Stimulated activated CD4-positive, alpha-beta T cell treated with anti-CD3 and anti-CD28 coated beads, Interleukin-2, amount 100 ng/mL, for 4 hours (primary cell): ENCODE measurements at places on chromosomes 2 and 18.

DNA sequence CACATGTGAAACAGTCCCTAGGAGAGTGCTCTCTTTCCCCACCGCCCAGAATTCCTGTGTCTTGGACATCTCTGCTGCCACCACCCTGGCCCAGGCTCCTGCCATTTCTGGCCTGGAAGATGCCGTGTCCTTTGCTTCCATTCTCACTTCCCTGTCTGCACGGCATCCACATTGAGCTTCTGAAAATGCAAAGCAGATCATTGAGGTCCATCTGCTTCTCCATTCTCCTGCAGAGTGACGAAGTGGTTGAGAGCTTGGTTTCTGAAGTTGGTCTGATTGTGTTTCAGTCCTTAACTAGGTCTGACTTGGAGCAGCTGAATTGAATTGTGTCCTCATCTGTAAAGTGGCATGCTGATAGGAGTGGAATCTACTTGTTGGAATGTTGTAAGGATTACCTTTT is 98.7 kb upstream of the MGAT5 start:
- no peak for DNase-seq

GRCh38 chr2:42063431-42064171 is 15.8 kb downstream of the PKDCC start:
- DNase-seq: no peak

GRCh38 chr2:105114551-105114950 is 76.7 kb downstream of the MRPS9 start:
- DNase-seq: no peak

- DNase-seq: no peak
These were observed 160.8 kb downstream of the TGIF1 start for GRCh38 chr18:3610813-3611212.

GRCh38 chr2:173451118-173451517 is 96.4 kb downstream of the CDCA7 start:
- no peak for DNase-seq

DNA sequence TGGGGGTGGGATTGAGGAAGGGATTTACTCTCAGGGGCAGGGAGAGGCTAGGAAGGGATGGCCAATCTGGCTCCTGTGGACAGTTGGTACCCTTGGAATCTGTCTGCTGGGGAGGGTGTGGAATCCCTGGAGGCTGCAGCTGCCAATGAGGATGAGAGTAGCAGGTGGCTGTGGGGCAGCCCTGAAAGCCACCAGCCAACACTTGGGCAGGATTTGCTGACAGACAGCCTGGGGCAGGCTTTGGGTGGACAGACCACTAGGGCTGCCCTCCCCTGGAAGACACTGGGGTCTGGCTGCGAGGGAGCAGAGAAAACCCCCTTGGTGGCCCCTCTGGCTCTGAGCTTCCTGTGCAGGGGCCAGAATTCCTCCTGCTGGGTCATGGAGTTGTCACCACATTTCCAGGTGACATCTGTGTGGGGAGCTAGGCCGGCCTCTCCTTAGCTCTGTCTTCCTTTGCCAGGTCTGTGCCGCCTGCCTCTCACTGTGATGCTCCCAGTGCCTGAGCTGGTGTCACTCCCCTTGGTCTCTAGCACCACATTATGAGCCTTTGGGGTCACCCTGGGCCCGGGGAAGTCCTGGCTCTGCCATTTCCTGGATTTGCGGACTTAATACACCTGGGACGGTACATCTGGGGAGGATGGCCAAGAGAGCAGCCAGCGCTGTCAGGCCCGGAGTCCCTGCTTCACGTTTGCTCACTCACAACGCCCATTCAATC is 13.4 kb upstream of the ARHGEF4 start:
- DNase-seq: no peak

GRCh38 chr2:193428336-193428818 is 1233.6 kb upstream of the TMEFF2 start:
- DNase-seq: no peak

- no peak for DNase-seq
These were observed 266.1 kb downstream of the ZNF385B start for GRCh38 chr2:179595284-179595683.

- no peak for DNase-seq
These were observed 108.4 kb upstream of the TTN start for GRCh38 chr2:178915423-178916173.

DNA sequence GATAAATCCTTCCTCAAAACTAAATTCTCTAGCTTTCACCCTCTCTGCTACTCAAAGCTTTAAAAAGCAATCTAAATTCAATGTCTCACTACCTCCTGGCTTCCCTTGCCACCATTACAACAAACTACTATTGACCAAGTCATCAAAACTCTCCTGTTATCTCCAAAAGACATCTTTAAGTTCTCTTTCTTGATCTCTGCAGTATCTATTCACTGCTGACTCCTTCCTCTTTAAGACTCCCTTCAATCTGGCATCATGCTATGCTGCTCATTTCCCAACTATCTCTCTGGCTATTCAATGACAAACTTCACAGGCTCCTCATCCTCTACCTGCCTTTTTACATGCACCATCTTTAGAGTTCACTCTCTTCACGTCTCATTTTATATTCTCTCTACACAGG is 5.9 kb downstream of the PPP3R1 start:
- DNase-seq: no peak

DNA sequence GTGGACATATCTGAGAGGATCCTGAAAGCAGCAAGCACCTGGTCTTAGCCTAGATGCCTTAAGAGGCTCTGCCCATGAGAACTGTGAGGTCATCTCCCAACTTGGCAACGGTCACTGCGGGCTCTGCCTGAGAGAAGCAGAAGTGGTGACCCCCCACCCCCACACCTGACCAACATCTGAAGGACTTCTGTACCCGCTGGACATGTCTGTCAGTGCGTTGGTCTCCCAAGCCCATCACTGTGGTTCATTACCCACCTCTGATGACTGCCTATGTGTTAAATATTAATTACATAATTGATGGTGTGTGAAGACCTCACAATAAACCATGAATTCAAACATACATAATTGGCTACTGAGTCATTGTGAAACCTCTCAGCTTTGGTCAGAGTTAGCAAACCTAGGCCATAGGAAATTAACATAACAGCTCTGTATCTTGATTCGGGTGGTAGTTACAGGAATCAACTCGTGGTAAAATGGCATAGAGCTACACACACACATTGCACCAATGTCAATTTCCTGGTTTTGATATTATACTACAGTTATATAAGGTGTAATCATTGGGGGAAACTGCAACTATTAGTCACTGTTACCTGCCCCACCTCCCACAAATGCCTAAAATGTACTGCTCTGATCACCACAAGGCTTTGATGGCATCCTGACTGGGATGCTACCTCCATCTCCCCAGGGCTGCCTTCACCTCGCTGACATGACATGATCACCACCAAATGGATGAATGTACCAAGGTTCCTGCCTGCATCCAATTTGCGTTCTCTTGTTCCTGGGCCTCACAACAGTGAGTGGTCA is 4.3 kb upstream of the GALNT1 start:
- no peak for DNase-seq

- no peak for DNase-seq
These were observed 50.8 kb downstream of the KCNIP3 start for GRCh38 chr2:95347681-95348608.

GRCh38 chr2:166468124-166469024 is 25.7 kb downstream of the SCN7A start:
- no peak for DNase-seq

DNA sequence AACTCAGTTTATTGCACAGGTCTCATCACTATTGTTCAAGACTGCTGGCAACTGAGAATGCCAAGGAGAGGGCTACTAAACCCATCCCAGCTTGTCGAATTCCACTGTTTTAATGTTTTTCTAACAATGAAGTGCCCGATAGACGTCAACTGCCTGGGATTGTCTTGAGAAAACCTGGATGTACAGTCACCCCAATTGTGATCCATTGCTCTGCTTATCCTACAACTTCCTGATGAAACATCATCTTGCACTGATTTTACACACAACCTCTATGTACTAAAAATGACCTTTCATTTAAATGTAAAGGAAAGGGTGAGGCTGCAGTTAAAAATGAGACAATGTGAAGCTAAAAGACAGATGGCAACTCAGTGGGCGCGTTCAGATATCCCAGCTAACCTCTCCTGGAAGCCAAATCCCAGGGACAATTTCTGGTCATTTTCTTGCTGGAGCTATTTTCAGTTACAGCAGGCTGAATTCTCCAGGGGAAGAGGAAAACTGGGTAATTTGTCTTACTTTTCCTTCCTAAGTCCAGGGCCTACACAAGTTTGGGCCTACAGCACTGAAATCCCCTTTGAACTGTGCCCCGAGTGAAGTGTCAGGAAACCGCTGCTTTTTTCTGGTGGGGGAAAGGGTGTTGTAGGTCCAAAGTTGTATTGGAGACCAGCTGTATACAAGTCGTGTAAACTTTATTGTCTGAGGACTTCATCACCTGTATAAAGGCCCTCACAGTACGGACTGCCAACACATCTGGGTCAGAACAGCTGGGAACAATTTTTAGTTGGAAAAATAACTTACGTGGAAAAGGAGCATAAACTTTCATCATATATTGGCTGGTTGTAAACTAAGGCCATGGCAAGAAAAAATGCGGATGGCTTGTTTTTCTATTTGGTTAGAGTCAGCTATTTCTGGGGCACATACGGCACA is 68.9 kb upstream of the LTBP1 start:
- DNase-seq: no peak

- DNase-seq: no peak
These were observed 32.0 kb downstream of the LPIN1 start for GRCh38 chr2:11778416-11778815.

DNA sequence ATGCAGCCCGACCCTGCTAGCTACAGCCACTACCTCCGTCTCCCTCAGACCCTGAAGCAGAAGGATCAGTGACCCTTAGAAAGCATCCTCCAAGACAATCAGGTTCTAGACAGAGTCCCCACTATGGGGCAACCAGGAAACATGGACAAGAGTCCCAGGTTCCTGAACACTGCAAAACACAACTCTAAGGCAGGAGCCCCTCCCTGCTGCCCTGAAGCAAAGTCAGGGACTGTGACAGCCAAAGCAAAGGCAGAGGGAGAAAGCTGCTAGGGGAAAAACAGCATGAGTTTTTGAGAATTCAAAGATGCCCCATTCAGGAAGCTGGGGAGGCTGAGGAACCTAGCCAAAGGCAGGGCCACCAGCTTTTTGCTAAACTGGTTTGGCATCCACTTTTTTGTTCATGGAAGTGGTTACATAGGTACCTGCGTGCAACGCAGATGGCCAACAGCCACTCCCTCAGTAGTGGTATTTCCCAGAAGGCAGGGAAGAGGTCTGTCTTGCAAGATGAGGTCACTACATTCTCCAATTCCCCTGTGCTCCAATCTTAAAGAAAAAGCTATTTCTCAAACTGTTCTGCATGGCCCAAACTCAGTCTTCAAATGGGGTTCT is 33.2 kb downstream of the MYO5B start:
- DNase-seq: no peak

DNA sequence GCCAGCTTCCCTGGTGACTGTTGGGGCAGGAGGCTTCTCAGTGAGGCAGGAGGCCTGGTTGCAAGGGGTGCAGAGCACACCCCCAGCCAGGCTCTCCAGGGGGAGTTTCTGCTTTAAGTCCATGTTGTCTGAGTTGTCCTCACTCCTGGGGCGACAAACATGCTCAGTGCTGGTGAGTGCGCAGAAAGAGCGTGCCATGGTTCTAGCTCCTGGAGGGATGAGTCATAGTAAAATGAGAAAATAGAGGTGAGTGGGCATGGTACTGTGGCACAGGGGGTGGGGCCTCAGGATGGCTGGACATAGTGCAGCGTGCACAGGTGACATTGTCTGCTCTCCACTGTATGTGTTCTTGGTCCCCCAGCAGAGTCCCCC is 457.2 kb upstream of the HS6ST1 start:
- no peak for DNase-seq

DNA sequence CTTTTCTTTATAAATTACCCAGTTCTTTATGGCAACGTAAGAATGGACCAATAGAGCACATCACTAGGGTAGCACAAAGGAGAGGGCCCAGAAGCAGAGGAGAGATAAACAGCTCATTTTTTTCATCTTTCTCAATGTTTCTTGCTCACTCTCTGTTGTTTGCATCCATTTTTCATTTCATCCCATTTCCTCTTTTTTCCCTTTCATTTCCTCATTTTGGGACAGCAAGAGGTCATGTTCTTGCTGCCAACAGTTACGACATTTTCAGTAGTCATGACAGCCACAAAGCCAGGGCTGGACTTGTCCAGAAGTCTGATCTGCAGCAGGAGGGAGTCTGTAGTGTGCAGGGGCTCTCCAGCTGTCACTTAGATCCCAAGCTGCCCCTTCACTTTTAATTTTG is 52.7 kb upstream of the CYP1B1 start:
- DNase-seq: no peak

GRCh38 chr2:239828192-239828972 is 196.8 kb downstream of the NDUFA10 start:
- DNase-seq: no peak

- DNase-seq: no peak
These were observed 56.3 kb downstream of the SH3RF3 start for GRCh38 chr2:109185338-109185737.

DNA sequence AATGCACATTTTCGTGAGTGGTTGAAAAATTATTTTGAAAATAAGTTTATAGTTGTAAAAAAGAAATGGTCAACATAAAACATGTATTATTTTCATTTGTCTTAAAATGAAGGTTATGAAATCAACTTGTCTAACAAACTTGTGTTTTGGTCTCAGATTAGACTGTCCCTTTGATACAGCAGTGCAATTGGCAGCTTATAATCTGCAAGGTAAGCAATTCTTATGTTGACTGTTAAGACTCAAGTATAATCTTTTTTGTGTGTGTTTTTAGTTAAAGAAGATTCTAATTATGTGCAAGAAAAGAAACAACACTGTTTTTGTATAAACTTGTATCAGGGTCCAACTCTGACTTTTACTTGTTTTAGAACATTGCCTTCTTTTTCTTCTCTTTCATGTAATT is 62.7 kb downstream of the EPB41L5 start:
- DNase-seq: no peak

DNA sequence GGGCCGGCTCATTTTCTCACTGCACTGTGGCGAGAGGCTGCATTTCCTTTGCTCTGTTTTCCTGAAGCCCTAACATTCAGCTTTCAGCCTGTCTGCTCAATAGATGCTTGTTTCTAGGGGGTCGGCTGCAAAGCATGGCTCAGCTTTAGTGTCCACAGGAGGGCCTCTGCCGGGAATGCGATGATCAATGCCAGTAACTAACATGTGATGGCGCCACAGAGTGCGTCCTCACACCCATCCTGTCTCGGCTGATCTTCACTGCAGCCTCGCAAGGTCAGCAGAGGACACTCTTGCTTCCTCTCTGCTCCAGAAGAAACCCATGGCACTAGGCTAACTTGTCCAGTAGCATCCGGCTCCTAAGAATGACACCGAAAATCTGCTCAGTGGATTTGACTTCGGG is 156.4 kb upstream of the PXDN start:
- no peak for DNase-seq

- no peak for DNase-seq
These were observed 153.3 kb upstream of the NDUFV2 start for GRCh38 chr18:8949206-8949605.

DNA sequence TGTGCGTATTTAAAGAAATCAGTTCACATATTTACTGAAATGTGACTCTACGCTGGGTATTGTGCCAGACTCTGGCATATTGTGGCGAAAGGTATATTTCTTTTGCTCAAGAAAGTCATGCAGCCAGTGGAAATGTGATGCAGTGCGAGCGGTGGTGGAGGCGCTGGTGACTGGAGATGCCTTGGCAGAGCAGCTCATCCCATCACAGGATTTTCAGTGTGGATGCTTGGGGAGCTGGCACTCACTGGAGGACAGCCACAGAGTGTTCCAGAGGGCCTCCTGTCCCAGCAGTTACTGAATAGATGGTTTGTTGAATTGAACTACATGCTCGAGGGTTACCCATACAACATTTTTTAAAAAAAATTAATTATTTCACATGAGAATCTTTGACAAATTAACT is 117.6 kb downstream of the ZNF407 start:
- DNase-seq: no peak

- no peak for DNase-seq
These were observed 733 bp upstream of the CXCR2 start for GRCh38 chr2:218125095-218125494.
